Stimulated activated CD4-positive, alpha-beta T cell treated with anti-CD3 and anti-CD28 coated beads, Interleukin-1b, Interleukin-23, amount 100 ng/mL, for 1 hour (primary cell): ENCODE measurements at places on chromosomes 16 and 17.

GRCh38 chr16:77899416-77899815 is 111.1 kb downstream of the VAT1L start:
- DNase-seq = no peak

DNA sequence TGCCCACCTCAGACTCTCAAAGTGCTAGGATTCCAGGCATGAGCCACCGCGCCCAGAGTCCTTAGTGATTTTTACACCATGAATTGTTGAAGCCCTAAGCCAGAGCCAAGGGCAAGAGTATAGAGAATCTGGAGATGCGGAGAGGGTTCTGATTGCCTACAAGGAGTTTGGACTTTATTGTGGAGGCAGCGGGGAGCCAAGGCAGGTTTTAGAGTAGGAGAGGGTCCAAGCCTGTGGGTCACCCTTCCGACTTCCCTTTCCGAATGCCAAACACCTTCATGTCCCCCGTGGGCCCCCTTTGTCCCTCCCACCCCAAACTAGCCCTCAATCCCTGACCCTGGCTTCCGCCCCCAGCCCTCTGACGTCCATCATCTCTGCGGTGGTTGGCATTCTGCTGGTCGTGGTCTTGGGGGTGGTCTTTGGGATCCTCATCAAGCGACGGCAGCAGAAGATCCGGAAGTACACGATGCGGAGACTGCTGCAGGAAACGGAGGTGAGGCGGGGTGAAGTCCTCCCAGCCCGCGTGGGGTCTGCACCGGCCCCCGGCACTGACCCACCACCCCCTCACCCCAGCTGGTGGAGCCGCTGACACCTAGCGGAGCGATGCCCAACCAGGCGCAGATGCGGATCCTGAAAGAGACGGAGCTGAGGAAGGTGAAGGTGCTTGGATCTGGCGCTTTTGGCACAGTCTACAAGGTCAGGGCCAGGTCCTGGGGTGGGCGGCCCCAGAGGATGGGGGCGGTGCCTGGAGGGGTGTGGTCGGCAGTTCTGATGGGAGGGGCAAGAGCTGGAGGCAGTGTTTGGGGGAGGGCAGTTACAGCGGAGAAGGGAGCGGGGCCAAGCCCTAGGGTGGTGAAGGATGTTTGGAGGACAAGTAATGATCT is 7.1 kb downstream of the MIEN1 start:
- no peak for DNase-seq

GRCh38 chr17:73735245-73735644 is 91.0 kb upstream of the SDK2 start:
- no peak for DNase-seq

DNA sequence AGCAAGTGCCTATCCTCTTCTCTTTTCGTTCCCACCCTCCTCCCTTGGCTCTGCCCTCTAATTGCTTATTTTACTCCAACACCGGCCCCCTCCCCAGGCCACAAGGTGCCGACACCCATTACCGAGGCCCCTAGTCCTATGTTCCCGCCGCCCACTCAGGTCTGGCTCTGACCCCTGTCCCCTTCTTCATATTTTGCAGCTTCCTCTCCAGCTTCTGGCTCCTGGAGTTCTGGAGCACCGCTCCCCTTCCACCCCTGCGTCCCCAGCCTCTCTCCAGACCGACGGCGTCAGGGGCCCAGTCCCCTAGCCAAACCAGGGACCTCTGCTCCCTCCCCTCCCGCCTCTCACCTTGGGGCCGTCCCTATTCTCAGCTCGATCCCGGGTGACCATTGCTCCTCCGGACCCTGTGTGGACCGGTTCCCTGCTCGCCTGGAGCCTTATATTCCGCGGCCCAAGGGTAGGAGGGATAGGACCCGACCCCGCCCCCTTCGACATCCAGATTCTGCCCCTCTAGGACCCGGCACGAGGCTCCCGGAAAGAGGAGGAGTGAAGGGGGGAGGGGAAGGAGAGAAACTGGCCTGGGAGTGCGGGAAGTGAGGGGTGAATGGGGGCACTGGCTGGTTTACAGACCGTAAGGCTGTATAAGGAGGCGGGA is at the start of gene HES7:
HES7 (minus strand) TSS at position 412 of the 655 bp plus-strand sequence; CDS start at position 390, 22 bp downstream.
- no peak for DNase-seq

GRCh38 chr16:89409161-89409711 is 81.1 kb downstream of the ANKRD11 start:
- DNase-seq = no peak

DNA sequence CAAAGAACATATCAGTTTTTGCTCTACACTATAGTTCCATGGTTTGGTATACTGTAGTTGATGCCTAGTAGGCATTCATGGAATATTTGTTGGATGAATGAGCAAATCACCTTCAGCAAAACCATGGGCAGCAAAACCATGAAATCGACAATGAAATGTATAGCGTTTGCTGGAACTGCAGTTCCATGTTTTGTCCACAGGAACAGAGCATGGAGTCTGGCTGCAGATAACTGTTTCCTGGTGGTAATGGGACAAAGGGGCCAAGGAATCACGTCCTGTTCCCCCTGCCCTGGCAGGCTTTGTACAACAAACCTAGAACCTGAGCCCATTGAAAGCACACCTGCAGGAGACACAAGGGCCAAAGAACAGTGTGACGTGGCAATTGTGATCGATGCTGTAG is 101.1 kb downstream of the USP31 start:
- no peak for DNase-seq

DNA sequence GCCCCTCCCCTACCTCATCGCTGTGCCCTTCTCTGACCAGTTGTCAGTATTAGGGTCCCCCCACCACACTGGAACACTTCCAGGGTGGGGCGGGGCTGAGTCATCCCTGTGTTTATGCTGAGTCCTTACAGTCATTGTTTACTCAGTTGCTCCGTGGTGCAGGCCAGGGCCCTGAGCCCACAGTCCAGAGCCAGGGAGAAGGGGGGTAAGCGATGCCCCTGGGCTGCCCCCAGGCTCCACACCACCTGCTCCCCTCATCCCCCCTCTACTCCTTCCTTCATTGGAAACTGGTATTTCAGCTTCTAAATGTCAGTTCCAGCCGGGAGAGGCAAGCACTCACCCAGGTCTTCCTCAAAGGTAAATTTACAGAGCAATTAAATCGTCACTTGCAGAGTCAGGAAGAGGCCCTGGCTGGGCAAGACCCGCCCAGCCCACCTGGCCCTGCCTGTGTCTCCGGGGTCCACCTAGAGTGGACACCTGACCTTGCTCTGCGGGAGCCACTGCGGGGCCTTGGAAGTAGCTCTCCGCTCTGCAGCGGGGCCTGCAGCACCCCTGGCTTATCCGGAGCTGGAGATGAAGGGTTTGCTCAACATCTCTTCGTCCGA is 4.8 kb downstream of the ATP2A3 start:
- DNase-seq = no peak

DNA sequence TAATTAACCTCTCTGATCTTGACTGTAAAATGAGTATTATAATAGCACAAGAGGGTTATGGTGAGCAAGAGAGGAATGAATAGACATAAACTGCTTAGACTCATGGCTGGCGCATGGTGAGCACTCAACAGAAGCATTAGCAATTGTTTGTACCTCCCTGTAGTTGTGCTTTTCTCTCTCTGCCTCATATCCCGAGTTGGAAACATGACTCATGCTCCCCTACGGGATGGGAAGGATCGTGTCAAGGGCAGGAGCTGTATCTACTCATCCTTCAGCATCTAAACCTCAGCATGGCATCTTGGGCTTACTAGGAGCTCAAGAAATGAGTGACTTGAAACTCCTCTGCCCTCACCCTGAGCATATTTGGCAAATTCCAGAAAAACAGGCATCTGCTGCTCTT is 299.6 kb downstream of the MAP2K4 start:
- DNase-seq = no peak

GRCh38 chr16:88550246-88550661 is 19.9 kb upstream of the ZC3H18 start:
- no peak for DNase-seq

GRCh38 chr16:25157271-25157875 is 45.8 kb downstream of the LCMT1 start:
- DNase-seq = no peak

DNA sequence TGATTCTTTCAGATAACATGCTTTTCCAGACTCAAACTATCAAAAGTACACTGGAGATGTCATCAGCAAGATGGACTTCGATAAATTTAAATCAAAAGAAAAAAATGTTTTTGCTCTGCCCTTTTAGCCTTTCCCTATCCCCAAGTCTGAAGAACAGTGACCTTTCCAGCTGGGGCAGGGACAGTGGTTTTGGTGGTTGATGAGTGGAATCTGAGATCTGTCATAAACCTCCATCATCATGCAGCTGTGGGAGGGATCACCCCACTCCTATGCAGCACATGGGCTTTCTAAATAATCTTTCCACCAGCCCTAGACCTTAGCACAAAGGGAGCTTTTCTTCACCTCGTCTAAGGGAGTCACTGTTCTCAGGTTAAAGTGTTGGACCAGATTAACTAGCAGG is 869.5 kb upstream of the SOX9 start:
- DNase-seq = no peak

DNA sequence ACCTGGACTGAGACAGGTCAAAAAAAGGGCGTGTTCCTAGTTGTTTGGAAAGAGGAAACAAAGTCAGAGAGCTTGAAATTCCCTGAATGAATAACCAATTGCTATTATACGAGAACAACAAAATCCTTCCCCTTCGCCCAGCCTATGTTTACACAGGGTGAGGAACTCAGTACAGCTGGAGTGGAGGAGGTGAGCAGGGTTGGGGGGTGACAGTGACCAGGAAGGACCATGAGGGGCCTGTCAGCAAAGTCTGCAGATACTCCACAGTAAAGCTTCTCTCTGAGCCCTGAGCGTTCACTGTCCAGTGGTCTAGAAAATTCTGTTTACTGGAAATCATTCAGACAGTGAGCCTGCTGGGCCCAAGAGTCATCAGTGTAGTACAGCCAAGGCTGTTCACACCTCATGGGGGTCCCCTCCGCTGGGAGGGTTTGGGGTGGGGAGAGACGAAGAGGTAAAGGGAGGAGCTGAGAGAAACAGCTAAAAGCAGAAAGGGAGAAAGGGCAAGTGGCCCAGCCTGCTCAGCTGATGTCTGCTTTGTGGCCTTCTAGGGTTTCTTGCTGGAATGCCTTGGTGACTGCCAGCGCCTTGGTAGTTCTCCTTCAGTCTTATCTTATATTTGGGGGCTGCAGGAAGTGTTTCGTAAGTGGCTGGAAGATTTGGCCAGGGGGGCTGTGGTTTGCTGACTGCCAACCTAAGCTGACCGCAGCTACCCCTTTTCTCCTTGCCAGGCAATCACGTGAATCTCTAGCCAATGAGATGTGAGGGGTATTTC is 5.7 kb downstream of the DUSP3 start:
- DNase-seq = no peak

GRCh38 chr16:77584205-77584859 is 138.0 kb upstream of the NUDT7 start:
- no peak for DNase-seq

- no peak for DNase-seq
These were observed 44.0 kb downstream of the ITFG1 start for GRCh38 chr16:47416869-47417268.

DNA sequence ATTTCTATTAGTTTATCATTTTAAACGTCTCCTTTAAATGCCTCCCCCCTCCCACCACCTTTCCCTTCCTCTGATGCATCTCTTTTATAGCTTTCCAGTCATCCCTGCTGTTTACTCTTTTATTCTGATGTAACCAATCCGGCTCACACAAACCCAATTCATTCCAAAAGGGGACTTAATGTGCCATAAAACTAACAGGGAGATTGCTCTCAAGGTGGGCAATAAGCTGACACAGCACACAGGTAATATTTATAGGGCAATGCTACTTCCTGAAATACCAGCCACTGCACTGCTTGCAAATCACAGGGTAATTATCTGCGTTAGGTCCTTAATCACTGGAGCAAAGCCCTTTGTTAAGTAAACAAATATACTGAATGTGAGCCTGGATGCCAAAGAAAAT is 23.3 kb upstream of the CA10 start:
- DNase-seq = no peak

DNA sequence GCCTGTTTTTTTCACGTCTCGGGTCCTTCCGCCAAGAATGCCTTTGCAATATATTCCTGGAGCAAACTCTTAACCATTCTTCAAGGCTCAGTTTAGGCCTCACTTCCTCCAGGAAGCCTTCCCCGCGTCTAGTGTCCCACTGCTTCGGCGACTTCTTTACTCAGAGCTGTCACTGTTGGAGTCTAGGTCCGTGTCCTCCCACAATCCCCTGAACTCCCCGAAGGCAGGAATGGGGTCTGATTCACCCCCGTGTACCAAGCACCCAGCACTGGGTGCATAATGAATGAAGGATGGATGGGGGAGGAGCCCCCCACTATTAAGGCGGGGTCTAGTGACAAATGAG is 508 bp downstream of the MATCAP1 start:
- DNase-seq = no peak

GRCh38 chr16:85688586-85689284 is at the start of gene GINS2:
TSS of gene GINS2 (minus strand) at chr16:85688954. CDS start at chr16:85688898, 56 bp downstream.
- peak; percentile 79 for DNase-seq

DNA sequence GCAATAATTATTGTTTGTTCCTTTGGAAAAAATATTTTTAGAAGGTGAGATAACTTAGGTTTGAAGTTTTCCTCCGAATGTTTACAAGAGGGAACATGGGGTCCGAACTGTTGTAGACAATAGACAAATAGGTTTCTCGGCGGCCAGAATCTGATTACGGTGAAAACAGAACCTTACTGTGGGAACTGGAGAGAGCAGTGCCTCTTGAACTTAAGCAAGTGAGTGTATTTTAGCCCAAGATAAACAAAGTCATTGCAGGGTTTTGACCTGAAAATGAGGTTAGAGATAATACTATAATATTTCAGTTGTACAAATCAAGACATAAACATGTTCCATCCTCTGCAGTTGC is 134.7 kb downstream of the ABCA8 start:
- DNase-seq = no peak

- DNase-seq = no peak
These were observed 113.2 kb upstream of the IRX5 start for GRCh38 chr16:54817432-54817831.

GRCh38 chr16:14486520-14487303 is 143.3 kb downstream of the PARN start:
- no peak for DNase-seq
